ENCODE measurements at places on chromosomes 4 and X.

DNA sequence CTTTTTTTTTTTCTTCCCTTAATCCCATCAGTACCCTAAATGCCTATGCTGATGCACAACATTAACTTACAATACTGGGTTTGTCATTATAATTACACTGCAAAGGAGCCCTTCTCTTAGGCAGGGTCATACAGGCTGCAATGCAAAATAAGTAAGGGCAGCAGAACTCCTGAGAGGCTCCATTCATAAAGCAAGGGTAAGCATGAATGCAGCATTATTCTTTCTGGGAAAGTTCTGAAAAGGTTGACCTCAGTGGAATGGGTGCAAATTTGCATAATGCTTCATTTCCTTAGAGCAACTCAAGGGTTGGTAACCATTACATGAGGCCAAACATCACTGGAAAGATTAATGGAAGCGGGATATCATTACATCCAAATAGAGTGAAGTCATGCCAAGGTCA lies 789.2 kb downstream of the KLHL13 start:
- no peak for DNase-seq

- no peak for DNase-seq
These were observed 20.6 kb downstream of the GABRQ start for GRCh38 chrX:152658302-152658701.

DNA sequence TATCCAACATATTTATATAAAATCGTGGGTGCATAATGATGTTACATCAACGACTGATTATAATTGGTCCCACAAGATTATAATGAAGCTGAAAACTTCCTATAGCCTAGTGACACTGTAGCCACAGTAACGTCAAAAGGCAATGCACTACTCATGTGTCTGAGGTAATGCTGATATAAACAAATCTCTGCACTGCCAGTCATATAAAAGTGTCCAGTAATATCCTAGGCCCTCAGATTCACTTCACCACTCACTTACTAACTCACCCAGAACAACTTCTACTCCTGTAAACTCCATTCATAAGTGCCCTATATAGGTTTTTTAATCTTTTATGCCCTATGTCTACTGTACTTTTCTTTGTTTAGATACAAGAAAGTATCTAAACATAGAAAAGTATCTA lies 18.8 kb downstream of the FRYL start:
- no peak for DNase-seq

DNA sequence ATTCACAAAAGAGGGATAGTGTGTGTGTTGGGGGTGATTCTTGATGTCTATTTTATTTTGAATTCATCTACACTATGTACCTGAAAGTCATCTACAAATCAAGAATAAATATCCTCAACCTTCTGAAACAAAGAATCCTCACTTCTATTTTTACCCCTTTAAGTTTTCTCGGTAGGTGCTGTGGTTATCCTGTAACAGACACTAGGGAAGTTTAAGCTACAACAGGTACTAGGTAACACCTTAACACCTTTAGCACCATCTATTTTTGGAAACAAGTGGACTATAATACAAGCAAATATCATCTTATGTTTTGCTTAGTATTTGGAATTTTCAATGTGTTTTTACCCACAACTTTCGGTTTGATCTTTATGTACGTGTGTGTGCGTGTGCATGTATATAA lies 12.0 kb upstream of the BDH2 start:
- DNase-seq, result no peak

DNA sequence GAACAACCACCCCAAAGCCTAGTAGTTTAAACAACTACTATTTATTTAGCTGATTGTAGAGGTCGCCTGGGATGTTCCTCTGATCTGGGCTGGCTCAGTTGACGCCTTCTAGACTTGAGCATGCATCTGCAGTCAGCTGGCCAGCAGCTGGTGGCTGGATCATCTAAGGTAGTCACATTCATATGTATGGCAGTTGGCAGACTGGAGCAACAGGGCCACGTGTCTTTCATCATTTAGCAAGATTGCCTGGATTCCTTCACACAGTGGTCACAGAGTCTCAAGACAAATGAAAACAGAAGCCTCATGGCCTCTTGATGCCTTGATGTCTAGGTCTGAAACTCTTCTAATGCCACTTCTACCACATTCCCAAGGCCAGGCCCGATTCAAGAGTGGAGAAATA lies 220.6 kb upstream of the S100G start:
- DNase-seq, result no peak
